ENCODE measurements at places on chromosomes 11 and 22.

DNA sequence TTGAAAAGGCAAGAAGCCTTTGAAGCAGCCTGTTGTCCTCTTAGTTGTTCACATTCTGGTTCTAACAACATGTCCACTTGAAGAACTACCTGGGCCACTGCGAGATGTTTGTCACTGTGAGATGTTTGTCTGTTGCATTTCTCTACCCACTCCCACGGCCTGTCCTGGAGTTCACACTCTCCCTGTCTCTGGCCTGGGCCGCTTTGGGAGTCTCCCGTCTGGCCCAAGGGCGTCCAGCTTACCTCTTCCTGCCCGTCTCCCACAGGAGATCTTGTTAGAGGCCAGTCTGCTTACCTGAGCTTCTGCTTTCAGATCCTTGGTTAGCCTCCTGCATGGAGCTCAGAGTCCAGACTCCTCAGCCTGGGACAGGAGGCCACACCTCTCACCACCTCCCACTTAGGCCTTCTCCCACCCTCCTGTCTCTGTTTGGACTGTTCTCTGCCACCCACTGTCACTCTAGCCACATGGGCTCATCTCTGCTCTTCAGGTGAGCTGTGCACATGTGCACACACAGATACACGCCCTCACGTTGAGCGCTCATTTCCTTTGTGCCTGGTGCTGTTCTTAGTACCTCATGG, 66.0 kb downstream of the TBC1D22A start:
- DNase-seq = no peak

- no peak for DNase-seq
Measured at GRCh38 chr11:132036746-132037466, 666.5 kb downstream of the NTM start.

GRCh38 chr22:10961043-10961860, 4566.7 kb upstream of the OR11H1 start:
- DNase-seq = no peak

DNA sequence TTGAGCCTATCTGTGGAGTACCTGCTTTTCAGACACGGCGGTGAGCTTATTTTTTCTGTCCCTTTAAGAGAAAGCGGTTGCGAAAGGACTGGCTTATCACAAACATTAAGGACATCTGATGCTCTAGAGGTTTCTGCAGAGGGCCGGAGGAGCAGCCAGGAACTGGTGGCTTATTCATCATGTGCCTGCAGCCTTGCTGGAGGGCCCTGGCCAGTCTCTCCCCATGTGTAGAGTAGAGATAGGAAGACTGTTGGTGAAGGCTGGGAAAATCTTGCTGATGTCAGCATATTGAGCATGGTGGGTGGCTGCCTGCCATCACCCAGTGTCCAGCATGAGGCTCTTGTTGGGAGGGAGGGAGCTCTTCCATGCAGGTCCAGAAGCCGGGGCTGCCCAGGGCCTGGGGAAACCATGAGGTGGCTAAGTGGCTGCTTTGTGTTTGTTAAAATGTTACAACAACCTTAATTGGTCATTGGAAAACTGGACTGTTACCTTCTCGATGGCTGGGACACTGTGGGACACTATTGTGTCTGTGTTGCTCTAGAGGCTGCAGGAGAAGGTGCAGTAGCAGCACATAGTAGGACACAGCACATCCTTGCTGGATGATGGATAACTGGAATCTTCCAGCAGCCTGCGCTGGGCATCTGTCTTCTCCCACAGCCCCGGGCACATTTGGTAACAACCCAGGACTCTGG, 54.3 kb downstream of the TSPAN18 start:
- no peak for DNase-seq

GRCh38 chr11:707817-708420, 1.9 kb downstream of the EPS8L2 start:
- DNase-seq = no peak
